NCI-H2171 (cell line): ENCODE measurements at places on chromosomes 7 and 10.

DNA sequence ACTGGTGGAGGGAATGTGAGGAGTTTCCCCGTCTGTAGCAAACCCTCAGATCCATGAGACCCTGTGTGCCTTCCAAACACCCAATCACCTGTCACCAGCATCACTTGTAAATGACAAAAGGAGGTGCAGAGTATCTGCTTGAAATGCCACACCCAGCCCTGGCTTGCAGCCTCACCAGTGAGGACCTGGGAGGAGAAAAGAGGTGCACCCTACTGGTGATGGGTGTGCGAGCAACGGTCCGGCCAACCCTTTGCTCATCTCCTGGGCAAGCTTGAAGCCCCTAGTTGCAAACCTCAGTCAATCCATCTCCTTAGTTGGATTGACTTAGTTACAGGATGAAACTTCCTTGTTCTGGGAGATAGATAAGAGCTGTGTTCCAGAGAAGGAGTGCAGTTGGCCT, 62.4 kb upstream of the WAPL start:
- no peak for DNase-seq

GRCh38 chr10:12308736-12309375, 40.5 kb upstream of the CAMK1D start:
- DNase-seq = no peak

- no peak for DNase-seq
Measured at GRCh38 chr10:11402392-11402791, 209.1 kb downstream of the USP6NL start.

GRCh38 chr10:49254556-49255318, 44.2 kb upstream of the C10orf71 start:
- no peak for DNase-seq

- DNase-seq = peak; percentile 65
Measured at GRCh38 chr7:149742075-149742701, 31.2 kb downstream of the ZNF467 start.

GRCh38 chr10:61623161-61623560, 39.6 kb upstream of the CABCOCO1 start:
- no peak for DNase-seq

DNA sequence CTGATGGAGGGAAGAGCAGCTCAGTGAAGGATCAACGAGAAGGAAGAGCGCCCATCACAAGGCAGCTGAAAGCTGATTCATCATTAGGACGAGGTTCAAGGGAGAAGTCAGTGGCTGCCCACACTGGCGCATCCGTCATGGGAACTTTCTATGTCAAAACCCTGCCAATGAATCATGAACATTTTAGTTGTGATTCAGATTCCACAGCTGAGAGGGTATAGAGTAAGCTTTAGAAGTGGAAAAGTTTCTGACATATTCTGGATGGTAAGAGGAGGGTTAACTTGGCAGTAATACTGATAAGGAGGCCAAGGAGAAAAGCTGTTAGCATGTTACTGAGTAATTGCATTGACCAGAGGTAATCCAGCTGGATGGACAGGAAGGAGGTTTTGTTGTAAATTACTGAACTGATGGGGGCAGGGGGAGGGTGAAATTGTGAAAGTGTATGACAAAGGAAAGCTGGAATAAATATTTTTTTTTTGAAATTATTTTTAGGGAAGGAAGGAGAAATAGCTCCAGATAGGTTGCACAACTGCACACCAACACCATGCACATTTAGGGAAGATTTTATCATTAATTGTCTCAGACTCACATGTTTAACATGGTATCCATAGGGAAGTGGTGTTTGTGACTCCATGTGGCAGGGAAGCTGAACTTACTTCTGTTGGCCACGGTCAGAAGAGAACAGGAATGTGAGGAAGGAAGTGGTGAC, 78.3 kb upstream of the NRP1 start:
- DNase-seq = no peak

GRCh38 chr7:127657500-127657899, 5.5 kb downstream of the SND1 start:
- no peak for DNase-seq

DNA sequence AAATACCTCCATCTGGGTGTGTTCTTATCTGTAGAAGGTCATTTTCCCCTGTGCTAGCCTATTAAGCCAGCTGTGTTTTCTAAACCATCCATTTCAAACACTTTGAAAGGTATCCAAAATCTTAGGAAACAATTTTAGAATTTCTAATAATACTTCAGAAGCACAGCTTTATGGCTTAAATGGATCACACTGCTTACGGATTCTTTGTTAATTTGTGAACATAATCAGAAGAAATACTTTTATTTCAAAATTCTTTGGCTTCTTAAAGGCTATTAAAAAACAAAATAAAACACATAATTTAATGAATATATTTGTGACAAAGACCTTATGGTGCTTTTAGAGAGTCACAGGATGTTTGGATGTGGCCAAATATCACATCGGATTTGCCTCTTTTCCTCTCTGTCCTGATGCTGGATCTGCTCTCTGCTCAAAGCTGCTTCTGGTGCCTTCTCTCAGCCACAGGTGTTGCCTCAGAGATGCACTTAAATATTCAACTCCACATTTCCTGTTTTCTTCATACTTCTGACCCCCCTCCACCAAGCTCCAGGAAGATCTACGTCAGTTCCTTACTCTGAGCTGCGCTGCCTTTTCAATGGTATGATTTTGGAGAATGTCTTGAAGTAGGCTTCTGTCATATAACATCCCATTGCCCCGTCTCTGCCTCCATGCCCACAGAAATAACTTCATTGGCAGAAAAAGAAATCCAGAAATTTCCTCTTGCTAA, 230.6 kb downstream of the MLLT10 start:
- no peak for DNase-seq

DNA sequence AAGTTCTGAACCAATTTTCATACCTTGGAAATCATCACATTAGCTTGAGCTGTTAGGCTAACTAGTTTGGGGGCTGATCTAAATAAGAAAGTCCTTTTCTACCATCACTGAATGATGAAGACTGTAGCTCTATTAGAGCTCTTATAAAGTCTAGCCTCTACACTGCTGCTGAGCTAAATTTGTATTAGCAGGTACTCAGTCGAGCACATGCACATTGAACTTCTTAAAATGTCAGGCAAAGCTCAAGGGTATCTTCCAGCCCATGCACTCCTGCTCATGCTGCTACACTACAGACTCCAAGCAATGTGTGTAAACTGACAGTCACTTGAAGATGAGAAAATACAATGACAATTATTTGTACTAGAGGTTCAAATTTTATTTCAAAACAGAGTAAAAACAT, 158.8 kb upstream of the TMEM229A start:
- DNase-seq = no peak

DNA sequence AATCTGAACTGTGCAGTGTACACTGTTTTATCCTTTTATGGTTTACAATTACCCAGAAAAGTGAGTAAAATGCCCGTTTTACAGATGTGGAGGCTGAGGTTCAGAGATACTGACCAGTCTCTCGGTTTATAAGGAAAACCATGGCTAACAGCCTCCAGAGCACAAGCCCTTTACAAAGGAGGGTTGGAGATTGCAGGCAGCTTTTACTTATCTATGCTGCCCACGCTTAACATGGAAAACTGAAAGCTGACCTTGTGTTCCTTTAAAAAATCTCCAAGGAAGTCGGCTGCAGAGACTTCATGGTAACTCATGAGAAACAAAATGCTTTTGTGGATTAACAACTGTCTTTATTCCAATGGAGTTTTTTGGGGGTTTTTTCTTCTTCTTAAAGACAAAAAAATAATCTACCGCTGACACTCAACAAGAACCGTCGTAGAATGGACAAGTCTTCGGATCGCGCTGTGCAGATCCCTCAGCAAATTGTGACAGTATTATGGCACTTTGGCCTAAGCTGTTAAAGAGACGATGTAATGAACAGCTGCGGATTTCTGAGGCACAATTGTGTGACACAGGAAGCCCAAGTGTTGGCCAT, 654 bp upstream of the SLF2 start:
- DNase-seq = no peak

GRCh38 chr10:96840841-96841518, 8.9 kb downstream of the LCOR start:
- DNase-seq = no peak

- peak; percentile 12 for DNase-seq
Measured at GRCh38 chr7:74217455-74218342, 7.9 kb downstream of the LAT2 start.

DNA sequence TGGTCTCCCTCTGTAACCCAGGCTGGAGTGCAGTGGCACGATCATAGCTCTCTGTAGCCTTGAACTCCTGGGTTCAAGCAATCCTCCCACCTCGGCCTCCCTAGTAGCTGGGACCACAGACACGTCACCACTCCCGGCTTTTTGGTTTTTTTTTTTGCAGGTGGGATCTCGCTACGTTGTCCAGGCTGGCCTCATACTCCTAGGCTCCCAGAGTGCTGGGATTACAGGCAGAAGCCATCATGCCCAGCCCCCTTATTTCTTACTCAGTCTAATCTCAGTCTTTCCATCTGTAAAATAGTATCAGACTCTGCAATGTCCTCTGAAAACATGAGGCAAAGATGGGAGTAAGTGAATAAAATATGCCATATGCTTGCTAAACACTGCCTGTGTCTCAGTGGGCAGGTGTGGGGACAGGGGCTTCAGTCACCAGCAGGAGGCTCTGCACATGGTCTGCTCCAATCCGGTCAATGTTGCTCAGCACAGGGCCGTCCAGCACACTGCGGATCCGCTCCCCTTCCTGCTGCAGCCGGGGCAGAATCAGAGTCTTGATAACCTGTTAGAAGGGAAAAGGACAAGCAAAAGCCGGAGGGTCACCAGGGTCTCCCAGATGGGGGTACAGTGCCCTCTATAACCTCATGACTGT, 8.2 kb downstream of the AP4M1 start:
- DNase-seq = no peak

DNA sequence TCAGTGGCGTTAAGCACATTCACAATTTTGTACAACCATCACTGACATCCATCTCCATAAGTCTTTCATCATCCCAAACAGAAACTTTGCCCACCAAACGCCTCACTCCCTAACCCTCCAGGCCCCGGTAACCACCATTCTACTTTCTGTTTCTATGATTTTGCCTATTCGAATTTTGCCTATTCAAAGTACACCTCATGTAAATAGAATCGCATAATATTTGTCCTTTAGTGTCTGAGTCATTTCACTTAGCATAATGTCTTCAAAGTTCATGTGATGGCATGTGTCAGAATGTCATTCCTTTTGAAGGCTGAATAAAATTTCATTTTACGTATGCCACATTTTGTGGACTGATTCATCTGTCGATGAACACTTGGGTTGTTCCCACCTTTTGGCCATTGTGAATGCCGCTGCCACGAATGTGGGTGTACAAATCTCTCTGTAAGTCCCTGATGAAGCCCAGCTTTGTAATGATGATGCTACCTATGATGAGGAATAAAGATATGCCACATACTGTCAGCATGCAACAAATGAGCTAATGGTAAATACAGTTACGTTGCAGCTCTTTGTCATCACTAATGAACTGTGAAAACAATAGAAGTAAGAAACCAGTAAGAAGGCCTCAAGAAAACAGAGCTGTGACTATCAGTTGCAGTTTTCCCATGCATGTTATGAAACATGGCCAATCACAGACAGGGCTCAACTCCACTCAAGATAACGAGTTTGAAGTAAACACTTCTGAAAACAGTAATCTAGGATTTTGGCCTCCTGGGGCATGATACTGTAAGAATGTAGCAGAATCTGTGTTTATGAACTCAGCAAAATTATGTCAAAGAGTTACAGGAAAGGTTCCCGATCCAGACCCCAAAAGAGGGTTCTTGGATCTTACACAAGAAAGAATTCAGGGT, 120.0 kb downstream of the ADAM12 start:
- no peak for DNase-seq

GRCh38 chr10:82969405-82969804, 1094.4 kb downstream of the NRG3 start:
- no peak for DNase-seq

DNA sequence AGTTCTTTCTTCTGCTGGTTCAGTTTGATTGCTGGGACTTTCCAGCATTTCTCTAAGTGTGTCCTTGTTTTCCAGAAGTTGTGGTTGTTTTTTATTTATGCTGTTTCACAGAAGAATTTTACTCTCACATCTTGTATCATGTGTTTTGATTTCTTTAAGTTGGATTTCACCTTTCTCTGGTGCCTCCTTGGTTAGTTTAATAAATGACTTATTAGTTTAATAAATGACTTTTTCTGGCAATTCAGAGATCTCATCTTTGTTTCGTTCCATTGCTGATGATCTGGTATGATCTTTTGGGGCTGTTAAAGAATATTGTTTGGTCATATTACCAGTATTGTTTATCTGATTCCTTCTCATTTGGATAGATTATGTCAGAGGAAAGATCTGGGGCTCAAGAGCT, 59.8 kb upstream of the CYP2C9 start:
- DNase-seq = no peak

DNA sequence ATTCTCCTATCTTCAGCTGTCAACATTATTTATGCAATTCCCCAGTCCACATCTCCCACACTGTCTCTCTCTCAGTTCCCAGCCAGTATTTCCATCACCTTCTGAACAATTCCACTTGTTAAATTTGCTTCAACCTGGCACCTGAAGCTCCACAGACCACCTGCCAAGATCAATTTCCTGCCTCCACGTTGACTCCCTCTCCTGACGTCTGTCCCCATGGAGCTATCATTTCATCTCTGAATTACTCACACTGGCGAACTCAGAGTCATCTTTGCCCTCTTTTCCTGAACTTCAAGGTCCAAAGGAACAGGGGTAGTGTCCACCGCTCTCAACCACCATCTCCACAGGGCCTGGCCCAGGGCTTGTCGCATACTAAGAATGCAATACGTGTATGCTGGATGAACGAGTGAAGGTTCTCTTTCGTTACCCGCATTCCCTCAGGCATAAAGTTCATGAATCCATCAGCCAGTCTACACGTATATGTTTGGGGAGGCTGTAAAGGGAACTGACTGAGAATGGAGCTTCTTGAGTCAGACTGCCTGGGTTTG, 183.3 kb downstream of the JCAD start:
- no peak for DNase-seq

GRCh38 chr10:128538671-128539070, 412.4 kb upstream of the MKI67 start:
- no peak for DNase-seq

GRCh38 chr7:25777969-25778708, 373.9 kb upstream of the NFE2L3 start:
- DNase-seq = peak; percentile 45

DNA sequence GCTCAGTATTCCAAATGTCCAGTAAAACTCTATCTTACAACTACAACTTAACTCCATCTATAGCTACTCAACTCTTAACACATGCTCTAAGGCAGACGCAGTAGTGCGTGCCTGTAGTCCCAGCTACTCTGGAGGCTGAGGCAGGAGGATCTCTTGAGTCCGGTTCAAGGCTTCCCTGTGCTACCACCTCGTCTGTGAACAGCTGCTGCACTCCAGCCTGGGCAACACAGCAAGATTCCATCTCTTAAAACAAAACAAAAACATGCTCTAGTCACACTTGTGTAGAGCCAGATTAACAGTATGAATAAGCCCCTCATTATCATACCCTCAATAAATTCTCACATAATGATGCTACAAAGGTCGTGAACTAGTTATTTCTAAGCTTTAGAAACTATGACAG, 3.6 kb downstream of the BAZ1B start:
- DNase-seq = no peak

DNA sequence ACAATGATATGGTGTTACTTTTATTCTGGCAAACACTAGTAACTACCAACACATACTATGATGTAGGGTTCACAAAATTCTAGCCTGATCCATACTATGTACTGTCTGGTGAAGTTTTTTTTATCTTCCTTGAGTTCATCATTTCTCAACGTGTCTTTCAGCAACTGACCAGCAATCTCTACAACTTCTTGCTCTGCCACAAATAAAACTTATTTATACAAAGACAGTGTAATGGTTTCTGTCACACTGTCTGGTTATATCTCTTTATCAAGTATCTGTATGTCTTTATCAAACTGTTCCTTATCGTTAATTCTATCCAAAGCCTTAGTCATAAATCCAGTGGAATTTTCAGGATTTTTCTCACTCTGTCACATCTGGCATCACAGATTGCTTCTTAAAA, 69.7 kb downstream of the CUL2 start:
- DNase-seq = no peak
